Chondrocyte (in vitro differentiated cells): ENCODE measurements at places on chromosomes 2 and 18. TPM values are rescaled to one million over a fixed set of nuclear protein-coding genes. Genes with fewer than 3 reads are reported as not detected.

ZEB2 gene
- total RNA-seq: 55.5 to 104 TPM (median 95.4 TPM) in 3 replicates

LYPD6 gene
- 0.46 to 0.82 TPM (median 0.57 TPM) in 3 replicates for total RNA-seq

DRC1 gene
- total RNA-seq: 0.17 TPM in 1 of 3 replicates, not detected in the others

IL18RAP gene
- not detected in 3 replicates for total RNA-seq

CD226 gene
- total RNA-seq: 0.62 to 1.3 TPM (median 0.82 TPM) in 3 replicates

CAVIN2 gene
- 1.8 to 5.7 TPM (median 2.2 TPM) in 3 replicates for total RNA-seq

CD302 gene
- 6.0 to 10.6 TPM (median 6.4 TPM) in 3 replicates for total RNA-seq

RAB17 gene
- total RNA-seq: 0.25 to 0.95 TPM (median 0.68 TPM) in 3 replicates

ITGB6 gene
- 2.0 to 2.3 TPM (median 2.2 TPM) in 3 replicates for total RNA-seq

THUMPD2 gene
- total RNA-seq: 7.7 to 13.1 TPM (median 8.2 TPM) in 3 replicates

RIT2 gene
- total RNA-seq: not detected in 3 replicates

GNLY gene
- total RNA-seq: not detected in 3 replicates

IL36A gene
- total RNA-seq: not detected in 3 replicates

ZAP70 gene
- total RNA-seq: 0.37 to 0.41 TPM in 2 of 3 replicates, not detected in the other

KCNIP3 gene
- total RNA-seq: 3.1 to 6.0 TPM (median 5.9 TPM) in 3 replicates

SERPINB4 gene
- not detected in 3 replicates for total RNA-seq

RUFY4 gene
- not detected in 3 replicates for total RNA-seq

CYTIP gene
- 0.27 to 0.85 TPM in 2 of 3 replicates, not detected in the other for total RNA-seq

IRS1 gene
- total RNA-seq: 5.8 to 12.4 TPM (median 12.0 TPM) in 3 replicates

TNS1 gene
- total RNA-seq: 227 to 272 TPM (median 249 TPM) in 3 replicates

C2orf81 gene
- 1.3 to 3.4 TPM (median 1.5 TPM) in 3 replicates for total RNA-seq

MRPL44 gene
- 23.5 to 24.6 TPM (median 23.8 TPM) in 3 replicates for total RNA-seq

NOSTRIN gene
- total RNA-seq: 0.27 TPM in 1 of 3 replicates, not detected in the others

ZNG1B gene
- 27.9 to 36.1 TPM (median 29.9 TPM) in 3 replicates for total RNA-seq

MTX2 gene
- total RNA-seq: 19.4 to 21.3 TPM (median 19.5 TPM) in 3 replicates

DDX18 gene
- total RNA-seq: 40.6 to 46.8 TPM (median 43.2 TPM) in 3 replicates

TSPYL6 gene
- not detected in 3 replicates for total RNA-seq

GPAT2 gene
- total RNA-seq: not detected in 3 replicates

TTC39C gene
- total RNA-seq: 6.6 to 11.2 TPM (median 10.4 TPM) in 3 replicates

NYAP2 gene
- 0.05 TPM in 1 of 3 replicates, not detected in the others for total RNA-seq

NLRC4 gene
- not detected in 3 replicates for total RNA-seq

NDUFB3 gene
- 59.2 to 94.1 TPM (median 66.2 TPM) in 3 replicates for total RNA-seq

SEC11C gene
- 27.6 to 51.1 TPM (median 32.8 TPM) in 3 replicates for total RNA-seq

PRSS56 gene
- total RNA-seq: not detected in 3 replicates

CCDC102B gene
- total RNA-seq: 8.1 to 9.8 TPM (median 9.1 TPM) in 3 replicates

TRABD2A gene
- 0.37 to 1.2 TPM (median 0.82 TPM) in 3 replicates for total RNA-seq

HMSD gene
- total RNA-seq: not detected in 3 replicates

ASXL3 gene
- total RNA-seq: 3.4 to 14.5 TPM (median 3.9 TPM) in 3 replicates

ADD2 gene
- total RNA-seq: 0.15 to 0.23 TPM in 2 of 3 replicates, not detected in the other

AKAIN1 gene
- not detected in 3 replicates for total RNA-seq

MC4R gene
- not detected in 3 replicates for total RNA-seq

SRD5A2 gene
- total RNA-seq: not detected in 3 replicates

HNMT gene
- 2.0 to 4.6 TPM (median 4.5 TPM) in 3 replicates for total RNA-seq

POTEJ gene
- total RNA-seq: not detected in 3 replicates

MARCHF4 gene
- total RNA-seq: 1.4 to 6.2 TPM (median 6.1 TPM) in 3 replicates

SERPINB11 gene
- total RNA-seq: not detected in 3 replicates

PDE1A gene
- 0.69 to 4.5 TPM (median 1.1 TPM) in 3 replicates for total RNA-seq

AMER3 gene
- not detected in 3 replicates for total RNA-seq

BMP10 gene
- total RNA-seq: not detected in 3 replicates

MAP3K20 gene
- 55.7 to 68.5 TPM (median 68.1 TPM) in 3 replicates for total RNA-seq
